ENCODE measurements at places on chromosomes 16 and 17. TPM values are rescaled to one million over a fixed set of nuclear protein-coding genes. Genes with fewer than 3 reads are reported as not detected.

The TSNAXIP1 gene
- 0.62 TPM for total RNA-seq

DNA sequence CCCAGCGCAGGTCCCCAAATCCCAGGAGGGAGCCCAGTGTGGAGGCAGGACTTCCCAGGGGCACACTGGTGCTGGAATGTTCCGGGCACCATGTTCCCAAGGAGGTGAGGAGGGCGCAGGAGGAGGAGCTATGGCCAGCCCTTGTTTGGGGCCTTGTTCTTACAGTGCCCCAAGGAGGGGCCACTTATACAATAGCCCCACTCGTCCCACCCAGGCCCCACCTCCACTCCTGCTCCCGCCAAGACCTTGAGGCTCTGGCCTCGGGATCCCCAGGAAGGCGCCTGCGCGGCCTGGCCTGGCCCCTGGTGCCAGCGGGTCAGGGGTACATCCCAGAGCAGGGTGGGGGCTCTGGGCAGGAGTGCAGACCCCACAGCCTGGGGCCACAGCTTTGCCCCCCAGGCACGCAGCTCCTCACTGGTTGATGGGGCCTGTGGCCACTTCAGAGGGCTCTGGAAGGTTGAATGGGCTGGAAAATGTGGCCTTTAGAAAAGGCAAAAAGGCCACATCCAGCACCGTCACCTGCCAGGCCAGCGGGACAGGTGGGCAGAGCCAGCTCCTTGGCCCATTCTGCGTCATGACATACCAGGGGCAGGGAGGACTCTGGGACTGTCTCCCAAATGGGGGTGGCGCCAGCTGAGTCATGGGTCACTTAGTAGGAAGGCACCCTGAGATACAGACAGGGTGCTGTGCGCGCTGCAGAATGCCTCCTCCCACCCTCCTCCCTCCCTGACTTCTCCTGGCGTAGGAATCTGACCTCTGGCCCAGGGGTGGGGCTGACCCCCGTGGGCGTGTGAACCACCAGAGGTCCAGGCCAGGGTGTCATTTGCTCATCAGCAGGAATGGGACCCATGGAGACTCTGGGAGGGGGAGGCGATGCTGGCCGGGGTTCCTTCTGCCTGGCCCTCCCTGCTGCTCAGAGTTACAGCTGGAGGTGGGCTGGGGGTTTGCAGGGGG lies 32.3 kb upstream of the PVALEF start:
- no peaks in the 10 kb centered on the region for H3K36me3 ChIP-seq
- H3K4me1 ChIP-seq: no peaks in the 10 kb centered on the region
- DNase-seq: no peak
- no peaks in the 10 kb centered on the region for H3K27me3 ChIP-seq

- H3K4me1 ChIP-seq: peaks cover 8% of the 10 kb centered on the region
- peaks cover 3% of the 10 kb centered on the region for H3K36me3 ChIP-seq
- H3K4me3 ChIP-seq: no peak overlapping the region
- no peak for DNase-seq
- no peak overlapping the region for H3K27ac ChIP-seq
- no peaks in the 10 kb centered on the region for H3K27me3 ChIP-seq
Measured at GRCh38 chr16:81401035-81401950, 43.3 kb upstream of the CMIP start.

- H3K4me3 ChIP-seq: no peak overlapping the region
Measured at GRCh38 chr17:28928061-28928460, 23.3 kb downstream of the PHF12 start.

- DNase-seq: no peak
- H3K4me1 ChIP-seq: peaks cover 6% of the 10 kb centered on the region
- peaks cover 18% of the 10 kb centered on the region for H3K27me3 ChIP-seq
- no peak overlapping the region for H3K27ac ChIP-seq
- no peak overlapping the region for H3K4me3 ChIP-seq
Measured at GRCh38 chr17:35972945-35973332, 8.4 kb downstream of the CCL16 start.

GRCh38 chr16:4917117-4917516 lies 19.8 kb downstream of the PPL start:
- H3K27ac ChIP-seq: no peak overlapping the region
- no peak overlapping the region for H3K4me3 ChIP-seq
- DNase-seq: no peak
- no peaks in the 10 kb centered on the region for H3K36me3 ChIP-seq

- no peak for DNase-seq
- H3K4me3 ChIP-seq: no peak overlapping the region
Measured at GRCh38 chr16:6209355-6209930, 1111.8 kb upstream of the EEF2KMT start.

The EVI2B gene
- total RNA-seq: 106 TPM

GRCh38 chr17:57106107-57106835 lies 21.2 kb downstream of the AKAP1 start:
- peaks cover 9% of the 10 kb centered on the region for H3K36me3 ChIP-seq
- H3K4me1 ChIP-seq: peaks cover 13% of the 10 kb centered on the region
- no peak overlapping the region for H3K27ac ChIP-seq
- DNase-seq: no peak

The WSCD1 gene
- 0.15 TPM for total RNA-seq

- H3K4me1 ChIP-seq: peaks cover 16% of the 10 kb centered on the region
- no peak overlapping the region for H3K4me3 ChIP-seq
- H3K27me3 ChIP-seq: no peaks in the 10 kb centered on the region
Measured at GRCh38 chr16:48317026-48317425, 68.2 kb downstream of the SIAH1 start.

DNA sequence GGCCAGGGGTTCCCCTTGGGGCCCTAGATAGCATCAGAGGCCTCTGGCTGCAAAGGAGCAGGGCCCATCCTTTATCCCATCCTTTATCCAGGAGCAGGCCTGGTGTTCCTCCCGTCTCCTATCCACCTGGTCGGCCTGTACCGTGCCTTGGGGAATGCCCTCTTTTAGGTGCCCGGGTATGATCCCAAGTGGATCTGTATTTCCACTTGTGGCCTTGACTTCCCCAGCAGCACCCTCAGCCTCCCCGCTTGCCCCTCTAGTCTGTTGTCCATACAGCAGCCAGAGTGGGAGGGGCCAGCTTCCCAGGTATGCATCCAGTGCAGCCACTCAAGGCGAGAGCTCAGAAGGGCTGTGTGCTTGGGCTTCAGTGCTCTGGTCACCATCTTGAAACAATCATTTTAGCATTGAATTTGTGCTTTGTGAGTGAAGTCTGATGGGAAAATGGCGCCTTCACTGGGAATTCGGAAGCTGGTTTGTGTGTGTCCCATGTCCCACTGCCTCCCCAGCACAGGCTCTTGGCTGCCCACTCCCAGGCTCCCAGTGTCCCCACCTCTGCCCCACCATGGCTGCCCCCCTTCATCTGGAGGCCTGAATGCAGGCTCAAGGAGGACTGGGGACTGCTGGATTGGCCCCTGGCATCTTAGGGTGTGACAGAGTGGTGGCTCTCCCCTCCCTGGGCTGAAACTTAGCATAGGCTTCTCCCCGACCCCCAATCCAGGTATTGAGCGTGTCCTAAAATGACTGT lies 3.3 kb upstream of the RNF112 start:
- no peak for DNase-seq
- H3K27ac ChIP-seq: no peak overlapping the region
- H3K27me3 ChIP-seq: peaks cover 1% of the 10 kb centered on the region
- peaks cover 3% of the 10 kb centered on the region for H3K36me3 ChIP-seq
- no peak overlapping the region for H3K4me3 ChIP-seq

All from T-helper 17 cell (primary cell).